ENCODE measurements at places on chromosomes 16 and 17.

- no peak for DNase-seq
Observed at GRCh38 chr17:43018932-43019331, 3.3 kb downstream of the VAT1 start.

- no peak for DNase-seq
Observed at GRCh38 chr16:88812513-88813268, 963 bp upstream of the APRT start.

GRCh38 chr17:37475731-37476420 lies 13.8 kb upstream of the DUSP14 start:
- no peak for DNase-seq

DNA sequence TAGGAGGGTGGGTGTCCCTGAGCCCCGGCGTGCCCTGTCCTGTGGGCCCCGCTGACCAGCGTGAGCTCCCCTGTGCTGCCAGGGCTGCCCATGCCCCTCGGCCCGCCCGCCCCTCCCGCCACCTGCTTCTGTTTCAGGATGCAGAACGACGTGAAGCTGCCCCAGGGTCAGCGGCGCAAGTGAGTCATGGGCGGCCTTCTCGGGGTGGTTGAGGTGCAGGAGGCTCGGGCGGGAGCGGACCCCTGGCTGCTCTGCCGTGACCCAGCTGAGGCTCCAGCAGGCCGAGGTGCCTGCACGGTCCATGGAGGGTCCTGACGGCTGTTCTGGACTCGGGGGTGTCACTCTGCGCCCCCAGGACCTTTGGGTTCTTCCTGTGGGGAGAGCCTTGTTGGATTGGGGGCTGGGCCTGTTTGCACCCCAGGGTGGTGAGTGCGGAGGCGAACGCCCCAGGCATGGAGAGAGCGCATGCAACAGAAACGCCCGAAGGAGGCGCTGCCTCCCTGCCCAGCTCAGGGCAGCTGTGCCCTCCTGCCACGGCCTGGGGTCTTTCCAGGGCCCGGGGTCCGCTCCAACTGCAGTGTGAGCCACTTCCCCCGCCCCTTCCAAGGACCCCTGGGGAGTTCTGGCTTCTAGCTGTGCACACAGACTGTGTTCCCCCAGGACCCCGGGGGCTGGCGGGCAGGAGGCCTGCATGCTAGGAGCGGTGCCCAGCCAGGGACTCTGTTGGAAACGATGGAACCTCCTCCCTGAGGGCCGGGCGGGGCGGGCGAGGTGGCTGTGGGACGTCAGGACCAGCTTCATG lies 4.0 kb downstream of the SLC25A10 start:
- no peak for DNase-seq

DNA sequence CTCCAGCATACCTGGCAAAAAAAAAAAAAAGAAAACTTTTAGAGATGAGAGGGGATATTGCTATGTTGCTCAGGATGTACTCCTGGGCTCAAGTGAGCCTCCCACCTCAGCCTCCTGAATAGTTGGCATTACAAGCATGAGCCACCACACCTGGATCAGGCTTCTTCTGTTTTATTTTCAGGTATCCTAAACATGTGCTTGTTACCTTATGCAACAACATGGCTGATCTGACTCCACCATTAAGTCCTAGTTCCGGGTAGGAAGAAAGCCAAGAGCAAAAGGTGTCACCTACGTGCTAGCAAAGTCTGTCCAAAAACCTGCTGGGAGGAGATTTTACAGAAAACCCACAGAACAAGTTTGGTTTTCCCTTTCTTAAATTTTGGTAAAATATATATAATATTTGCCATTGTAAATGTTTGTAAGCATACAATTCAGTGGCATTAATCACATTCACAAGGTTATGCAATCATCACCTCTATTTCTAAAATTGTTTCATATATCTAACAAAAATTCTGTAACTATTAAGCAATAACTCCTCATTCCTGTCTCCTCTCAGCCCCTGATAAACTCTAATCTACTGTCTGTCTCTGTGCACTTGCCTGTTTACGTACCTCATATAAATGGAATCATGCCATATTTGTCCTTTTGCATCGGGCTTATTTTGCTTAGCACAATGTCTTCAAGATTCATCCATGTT lies 9.1 kb upstream of the CACNG3 start:
- no peak for DNase-seq

DNA sequence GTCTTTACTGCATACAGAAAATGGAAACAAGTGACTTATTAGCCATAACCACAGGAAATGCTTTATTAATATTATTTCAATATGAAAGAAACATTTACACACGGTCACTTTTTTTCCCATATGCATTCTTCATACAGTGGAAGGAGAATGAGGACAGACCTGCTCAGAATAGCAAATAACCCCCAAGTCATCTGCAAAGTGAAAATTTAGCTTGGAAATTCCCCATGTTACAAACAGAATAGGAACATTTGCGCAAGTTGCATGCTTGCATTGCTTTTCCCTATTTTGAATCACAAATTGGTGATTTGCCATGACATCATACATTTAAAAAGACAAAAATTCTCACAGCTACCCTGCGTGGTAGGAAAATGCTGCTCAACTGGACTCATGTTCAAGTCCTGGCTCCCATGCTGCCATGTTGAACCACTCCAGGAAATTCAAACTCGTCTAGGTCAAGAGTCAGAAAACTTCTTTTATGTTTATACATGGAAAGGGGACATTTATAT lies 102.0 kb downstream of the GP2 start:
- no peak for DNase-seq

DNA sequence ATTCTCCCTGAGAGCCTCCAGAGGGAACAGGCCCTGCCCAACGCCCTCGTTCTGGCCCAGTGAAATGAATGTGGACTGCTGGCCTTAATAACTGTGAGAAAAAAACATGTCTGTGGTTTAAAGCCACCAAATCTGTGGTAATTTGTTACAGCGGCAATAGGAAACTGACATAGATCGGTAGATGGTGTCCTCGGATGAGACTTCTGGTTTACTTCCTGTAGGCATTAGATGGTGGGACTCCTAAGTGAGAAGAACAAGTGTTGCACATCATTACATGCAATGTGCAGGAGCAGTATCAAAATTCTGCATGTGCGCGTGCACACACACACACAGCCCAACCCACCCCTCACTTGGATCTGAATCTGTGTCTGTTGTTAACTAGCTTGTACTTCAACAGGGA lies 42.0 kb downstream of the CDK5R1 start:
- no peak for DNase-seq

GRCh38 chr17:31008374-31009041 lies 37.7 kb downstream of the RNF135 start:
- peak; percentile 55 for DNase-seq

GRCh38 chr16:53453928-53454327 lies 19.7 kb downstream of the RBL2 start:
- no peak for DNase-seq

All from HuH-7.5 (cell line).